ENCODE measurements at places on chromosomes 7 and 10. TPM values are rescaled to one million over a fixed set of nuclear protein-coding genes. Genes with fewer than 3 reads are reported as not detected.

DNA sequence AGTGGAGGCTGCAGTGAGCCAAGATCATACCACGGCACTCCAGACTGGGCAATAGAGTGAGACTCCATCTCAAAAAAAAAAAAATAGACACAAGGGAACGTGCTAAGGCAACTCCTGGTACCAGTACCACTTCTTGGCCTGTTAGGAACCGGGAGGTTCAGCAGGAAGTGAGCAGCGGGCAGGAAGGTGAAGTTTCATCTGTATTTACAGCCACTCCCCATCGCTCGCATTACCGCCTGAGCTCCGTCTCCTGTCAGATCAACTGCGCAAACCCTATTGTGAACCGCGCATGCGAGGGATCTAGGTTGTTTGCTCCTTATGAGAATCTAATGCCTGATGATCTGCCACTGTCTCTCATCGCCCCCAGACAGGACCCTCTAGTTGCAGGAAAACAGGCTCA is 69.9 kb upstream of the FOXK1 start:
- DNase-seq = no peak

DNA sequence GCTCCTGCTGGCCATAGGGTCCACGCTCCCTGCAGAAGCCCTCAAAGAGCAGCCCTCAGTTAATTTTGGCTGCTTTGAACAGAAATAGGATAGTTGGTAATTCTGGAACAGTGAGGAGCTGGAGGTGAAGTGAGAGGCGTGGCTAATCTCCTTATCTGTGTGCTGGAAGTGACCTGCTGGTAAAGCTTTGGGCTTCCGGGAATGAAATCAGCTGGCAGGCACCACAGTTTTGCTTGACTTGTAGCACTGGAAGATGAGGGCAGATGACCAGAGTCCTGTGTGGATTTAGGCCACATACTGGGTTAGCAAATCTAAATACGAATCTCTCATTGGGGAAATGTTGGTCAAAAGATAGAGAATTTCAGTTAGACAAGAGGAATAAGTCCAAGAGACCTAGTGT is 10.2 kb downstream of the ATP6V0E2 start:
- DNase-seq = no peak

GRCh38 chr10:27799046-27799445 is 53.4 kb upstream of the MKX start:
- DNase-seq = no peak

SLC29A4 gene
- 17.1 TPM for polyA plus RNA-seq

HHEX gene
- polyA plus RNA-seq = 7.6 TPM

LIPM gene
- not detected for polyA plus RNA-seq

DNA sequence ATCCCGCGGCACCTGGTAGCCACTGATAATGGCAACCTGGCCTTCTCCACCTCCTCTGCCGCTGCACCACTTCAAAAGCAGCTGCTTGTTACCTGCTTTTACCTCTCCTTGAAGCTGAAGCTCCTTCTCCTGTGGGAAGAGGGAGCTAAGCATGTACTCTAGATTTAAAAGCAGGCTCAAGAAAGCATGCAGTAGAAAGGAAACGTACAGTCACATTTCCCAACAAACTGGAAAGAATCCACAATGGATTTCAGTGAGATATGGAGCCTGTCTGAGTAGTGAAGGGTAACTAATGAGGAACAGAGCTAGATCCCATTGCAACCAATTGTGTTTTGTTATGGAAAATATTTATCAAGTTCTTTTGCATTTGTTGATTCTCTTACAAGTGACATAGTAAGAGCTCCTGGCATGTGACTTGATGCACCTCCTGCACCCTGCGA is 457.4 kb upstream of the GALNT17 start:
- DNase-seq = no peak

AASS gene
- polyA plus RNA-seq = 80.6 TPM

GFRA1 gene
- 29.8 TPM for polyA plus RNA-seq

DNA sequence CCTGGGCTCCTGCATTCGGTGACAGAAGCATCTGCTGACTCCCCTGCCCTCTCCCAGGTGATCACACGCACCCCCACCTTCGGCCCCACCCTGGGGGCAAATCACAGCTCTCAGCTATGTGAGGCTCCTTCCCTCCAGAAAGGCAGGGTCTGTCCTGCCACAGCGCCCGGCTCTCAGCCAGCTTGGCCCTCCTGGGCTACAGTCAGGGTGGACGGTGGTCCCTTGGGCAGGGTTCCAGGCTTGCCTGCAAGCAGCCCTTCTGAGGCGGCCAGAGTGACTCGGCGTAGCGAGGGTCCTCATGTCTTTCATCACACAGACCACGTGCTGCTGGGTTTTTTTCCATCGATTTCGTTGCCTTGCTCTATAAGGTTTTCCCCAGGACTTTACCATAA is 53.6 kb upstream of the EBF3 start:
- DNase-seq = no peak

UCN3 gene
- 1.0 TPM for polyA plus RNA-seq

TAS2R4 gene
- polyA plus RNA-seq = 6.7 TPM

GRCh38 chr10:124736491-124737136 is 7.6 kb downstream of the FAM53B start:
- DNase-seq = no peak

GRCh38 chr10:13346283-13347042 is 1.6 kb downstream of the SEPHS1 start:
- DNase-seq = peak; percentile 49

ANKMY2 gene
- 34.6 TPM for polyA plus RNA-seq

DNA sequence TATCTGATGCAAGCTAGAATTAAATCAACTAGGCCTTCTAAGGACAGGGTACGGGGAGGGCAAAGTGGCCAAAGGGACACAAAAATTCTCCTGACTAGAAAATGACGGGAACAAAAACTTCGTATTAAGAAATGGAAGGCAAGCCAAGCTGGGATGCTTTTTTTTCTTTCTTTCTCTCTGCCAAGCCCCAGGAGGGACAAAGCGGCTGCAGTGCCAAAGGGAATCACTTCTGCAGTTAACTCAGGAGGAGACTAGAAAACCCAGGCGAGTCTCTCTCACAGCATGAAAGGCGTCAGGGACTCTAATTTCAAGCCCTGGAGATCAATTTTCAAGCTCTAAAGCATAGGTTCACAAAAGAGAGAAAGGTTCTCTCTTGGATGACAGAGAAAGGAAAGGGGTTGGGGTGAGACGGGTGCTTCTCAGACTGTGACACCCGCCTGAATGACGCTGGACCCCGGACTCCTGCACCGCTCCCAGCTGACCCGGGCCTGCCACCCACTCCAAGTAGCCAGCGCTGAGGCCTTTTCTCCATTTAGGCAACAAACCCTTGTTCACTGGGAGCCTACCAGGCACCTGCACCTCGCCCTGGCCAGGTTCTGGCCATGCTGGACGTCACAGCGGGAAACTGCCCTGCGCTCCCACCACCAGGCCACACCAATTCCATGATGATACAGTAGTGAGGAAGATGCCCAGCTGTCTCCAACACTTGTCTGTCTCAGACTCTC is 56.5 kb downstream of the KIAA1549 start:
- no peak for DNase-seq

- peak; percentile 47 for DNase-seq
Observed at GRCh38 chr7:36487756-36488336, 98.2 kb downstream of the ANLN start.

DNA sequence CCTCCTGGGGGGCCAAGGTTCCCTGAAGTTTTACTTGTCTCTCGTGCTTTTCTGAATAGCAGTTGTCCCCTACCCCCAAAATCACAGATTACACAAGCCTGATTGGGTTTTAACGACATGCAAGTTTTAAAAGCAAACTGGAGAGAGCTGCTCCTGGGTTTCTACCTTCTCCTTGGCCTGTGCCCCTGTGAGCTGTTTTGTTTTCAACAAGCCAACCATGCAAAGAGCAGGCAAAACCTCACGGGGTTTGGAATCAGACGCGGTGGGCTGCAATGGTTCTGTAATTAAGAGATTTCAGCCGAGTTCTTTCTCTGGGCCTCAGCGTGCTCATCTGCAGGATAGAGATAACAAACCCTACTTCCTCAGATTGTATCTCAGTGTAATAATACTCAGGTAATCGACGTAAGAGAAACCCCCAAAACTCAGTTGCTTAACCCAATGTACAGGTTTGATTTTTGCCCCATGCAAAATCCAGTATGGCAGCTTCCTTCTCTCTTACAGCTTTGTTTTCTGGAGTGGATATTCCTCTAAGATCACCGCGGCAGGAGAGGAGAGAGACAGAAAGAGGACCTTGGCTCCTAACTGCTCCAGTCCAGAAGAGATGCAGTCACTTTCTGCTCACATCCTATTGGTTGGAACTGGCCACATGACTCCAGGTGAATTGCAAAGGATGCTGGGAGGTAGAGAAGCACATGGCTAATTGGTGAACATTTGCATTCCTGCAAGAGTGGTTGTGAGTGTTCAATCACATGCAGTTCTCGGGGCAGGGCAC is 42.0 kb downstream of the MYL10 start:
- DNase-seq = no peak

DNA sequence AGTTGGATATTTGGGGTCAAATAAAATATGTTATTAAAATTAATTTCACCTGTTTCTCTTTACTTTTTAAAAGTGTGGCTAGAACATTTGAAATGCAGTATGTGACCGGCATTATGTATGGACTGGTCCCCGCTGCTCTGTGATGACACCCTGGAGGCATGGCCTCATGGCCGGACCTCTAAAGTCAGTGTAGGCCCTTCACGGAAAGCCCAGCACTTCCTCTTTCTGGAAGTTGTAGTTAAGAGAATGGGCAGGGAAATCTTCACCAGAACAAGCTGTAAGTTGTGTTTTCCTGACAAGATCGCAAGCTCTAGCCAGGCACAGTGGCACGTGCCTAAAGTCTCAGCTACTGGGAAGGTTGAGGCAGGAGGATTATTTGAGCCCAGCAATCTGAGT is 38.3 kb upstream of the SRGN start:
- no peak for DNase-seq

UNCX gene
- 8.5 TPM for polyA plus RNA-seq

- no peak for DNase-seq
Observed at GRCh38 chr7:155471718-155472117, 13.8 kb downstream of the EN2 start.

IFIT1B gene
- polyA plus RNA-seq = 0.15 TPM

- DNase-seq = no peak
Observed at GRCh38 chr10:116827214-116827671, 22.1 kb upstream of the ENO4 start.

GRCh38 chr7:157465891-157466866 is 129.4 kb downstream of the DNAJB6 start:
- no peak for DNase-seq

All from left kidney (tissue), 8 donors.